ENCODE measurements at places on chromosomes 2 and 18. TPM values are rescaled to one million over a fixed set of nuclear protein-coding genes. Genes with fewer than 3 reads are reported as not detected.

The TEX44 gene
- not detected for total RNA-seq

The CD8B gene
- total RNA-seq, result not detected

The ASAP2 gene
- total RNA-seq, result 0.75 TPM

The KLHL41 gene
- not detected for total RNA-seq

The OXER1 gene
- not detected for total RNA-seq

Measured in T-helper 17 cell (primary cell).